ENCODE measurements at places on chromosomes 6 and 20.

- no peak for DNase-seq
These were observed 82.6 kb upstream of the CNKSR3 start for GRCh38 chr6:154593122-154593521.

- peak; percentile 53 for DNase-seq
These were observed 74.1 kb upstream of the SLC4A11 start for GRCh38 chr20:3312940-3313682.

GRCh38 chr6:148495029-148495428 is 152.4 kb downstream of the SASH1 start:
- DNase-seq, result no peak

GRCh38 chr6:121691126-121691551 is 255.7 kb downstream of the GJA1 start:
- peak; percentile 30 for DNase-seq

- DNase-seq, result no peak
These were observed 49.1 kb downstream of the KCNB1 start for GRCh38 chr20:49433333-49433732.

All from astrocyte of the spinal cord (primary cell).